ENCODE measurements at places on chromosomes 2 and 18.

GRCh38 chr2:72278046-72278445 lies 130.4 kb upstream of the CYP26B1 start:
- DNase-seq = peak; percentile 74

- DNase-seq = peak; percentile 82
These were observed 232.9 kb downstream of the GULP1 start for GRCh38 chr2:188524519-188525113.

DNA sequence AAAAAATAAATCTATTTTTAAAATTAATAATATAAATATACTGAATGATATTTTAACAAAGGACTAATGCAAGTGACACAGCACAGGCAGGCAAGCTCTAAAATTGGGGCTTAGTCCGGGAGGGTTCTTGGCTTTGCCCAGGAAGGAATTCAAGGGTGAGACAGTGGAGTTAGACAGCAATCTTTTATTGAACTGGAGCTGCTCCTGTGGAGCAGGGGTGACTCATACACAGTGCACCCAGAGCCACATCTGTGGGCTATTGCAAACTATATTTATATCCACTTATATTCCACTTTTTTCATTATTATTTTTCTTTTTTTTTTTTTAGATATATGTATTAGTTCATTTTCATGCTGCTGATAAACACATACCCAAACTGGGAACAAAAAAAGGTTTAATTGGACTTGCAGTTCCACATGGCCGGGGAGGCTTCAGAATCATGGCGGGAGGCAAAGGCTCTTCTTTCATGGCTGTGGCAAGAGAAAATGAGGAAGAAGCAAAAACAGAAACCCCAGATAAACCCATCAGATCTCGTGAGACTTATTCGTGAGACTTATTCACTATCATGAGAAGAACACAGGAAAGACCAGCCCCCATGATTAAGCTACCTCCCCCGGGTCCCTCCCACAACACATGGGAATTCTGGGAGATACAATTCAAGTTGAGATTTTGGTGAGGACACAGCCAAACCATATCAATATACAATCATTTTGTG lies 437.1 kb downstream of the BCL11A start:
- no peak for DNase-seq

- peak; percentile 11 for DNase-seq
These were observed 916 bp downstream of the TAF4B start for GRCh38 chr18:26227051-26227670.

DNA sequence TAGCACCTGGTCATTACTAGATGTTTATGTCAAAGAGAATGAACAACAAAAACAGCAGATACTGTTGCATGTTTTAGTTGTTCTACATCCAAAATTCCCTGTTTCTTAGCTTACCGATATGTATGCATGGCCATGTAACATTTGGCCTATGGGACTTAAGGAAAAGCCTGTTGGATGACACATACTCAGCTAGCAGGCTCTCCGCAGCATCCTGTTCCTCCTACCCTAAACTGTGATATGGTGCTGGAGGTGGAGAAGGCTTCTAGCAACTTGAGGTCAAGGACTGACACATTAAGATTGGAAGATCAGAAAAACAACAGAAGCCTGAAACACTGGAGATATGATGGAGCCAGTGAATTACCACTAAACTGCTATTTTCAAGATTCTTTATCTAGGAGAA lies 537.8 kb downstream of the LRRTM4 start:
- DNase-seq = no peak

DNA sequence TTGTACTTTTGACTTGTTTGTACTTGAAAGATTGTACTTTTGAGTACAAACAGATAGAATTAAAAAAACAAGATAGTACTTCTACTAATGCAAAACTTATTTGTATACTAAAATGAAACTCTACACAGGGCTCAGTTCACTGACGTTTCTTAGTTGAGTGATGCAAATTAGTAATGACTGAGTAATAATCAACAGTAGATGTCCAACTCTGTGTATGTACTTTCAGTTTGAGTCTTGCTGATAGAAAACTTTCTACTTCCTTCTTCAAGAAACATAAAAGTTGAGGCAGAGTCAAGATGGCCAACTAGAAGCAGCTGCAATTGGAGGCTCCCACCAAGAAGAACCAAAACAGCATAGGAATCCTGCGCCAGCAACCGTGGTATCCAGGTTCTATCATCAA lies 585.0 kb downstream of the NR4A2 start:
- DNase-seq = no peak

Data from cardiac fibroblast (primary cell).